ENCODE measurements at places on chromosomes 4 and X.

GRCh38 chr4:8176547-8177399, 18.2 kb upstream of the ABLIM2 start:
- H3K27ac ChIP-seq, result no peak overlapping the region
- no peak for DNase-seq
- H3K4me3 ChIP-seq, result no peak overlapping the region
- H3K4me1 ChIP-seq, result peaks cover 7% of the 10 kb centered on the region
- H3K27me3 ChIP-seq, result no peaks in the 10 kb centered on the region
- no peaks in the 10 kb centered on the region for H3K36me3 ChIP-seq

GRCh38 chr4:100754751-100755150, 236.9 kb upstream of the EMCN start:
- no peak overlapping the region for H3K4me3 ChIP-seq
- H3K4me1 ChIP-seq, result no peaks in the 10 kb centered on the region
- no peaks in the 10 kb centered on the region for H3K36me3 ChIP-seq
- no peaks in the 10 kb centered on the region for H3K27me3 ChIP-seq
- H3K27ac ChIP-seq, result no peak overlapping the region

DNA sequence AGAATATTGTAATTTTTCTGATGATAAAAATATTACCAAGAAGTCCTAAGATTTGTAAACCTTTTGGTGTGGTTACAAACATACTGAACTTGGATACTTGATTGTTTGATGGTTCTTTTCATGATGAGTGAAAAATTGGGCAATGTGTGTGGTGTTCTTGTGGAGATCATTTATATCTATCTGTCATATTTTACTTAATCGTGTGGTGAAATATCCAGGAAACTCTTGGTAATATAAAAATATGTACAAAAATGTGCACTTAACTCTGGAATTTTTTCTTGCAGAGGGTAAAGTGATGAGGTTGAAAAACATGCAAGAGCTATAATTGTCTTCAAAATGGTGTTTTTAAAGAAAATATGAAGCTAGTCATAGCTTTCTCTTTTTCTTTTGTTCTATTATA, 2.8 kb downstream of the DCUN1D4 start:
- H3K4me1 ChIP-seq, result peaks cover 7% of the 10 kb centered on the region
- DNase-seq, result no peak
- H3K27me3 ChIP-seq, result no peaks in the 10 kb centered on the region

- no peaks in the 10 kb centered on the region for H3K36me3 ChIP-seq
- H3K4me1 ChIP-seq, result no peaks in the 10 kb centered on the region
- H3K27ac ChIP-seq, result no peak overlapping the region
- DNase-seq, result no peak
- no peak overlapping the region for H3K4me3 ChIP-seq
Measured at GRCh38 chrX:46404774-46405173, 140.4 kb downstream of the ZNF674 start.

- no peak for DNase-seq
- H3K4me3 ChIP-seq, result no peak overlapping the region
- H3K27ac ChIP-seq, result no peak overlapping the region
- no peaks in the 10 kb centered on the region for H3K36me3 ChIP-seq
- H3K4me1 ChIP-seq, result no peaks in the 10 kb centered on the region
Measured at GRCh38 chrX:101656817-101657216, 2.8 kb downstream of the ARMCX2 start.

DNA sequence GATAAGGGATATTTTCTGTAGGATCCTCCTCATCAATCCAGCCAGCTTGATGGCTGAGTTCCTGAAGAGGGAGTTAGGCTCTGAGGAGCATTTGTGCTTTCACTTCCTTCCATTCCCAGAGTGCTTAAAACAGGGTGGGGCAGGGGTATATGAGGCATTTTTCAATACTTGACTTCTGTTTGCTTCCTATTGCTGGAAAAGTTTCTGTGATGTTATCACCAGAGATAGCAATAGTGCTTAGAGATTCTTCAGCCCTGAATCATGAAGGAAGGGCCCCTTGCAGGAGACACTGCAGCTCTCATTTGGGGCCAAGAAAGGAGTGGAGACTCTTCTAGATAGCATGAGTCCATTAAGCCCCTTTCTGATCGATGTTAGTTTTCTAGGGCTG, 166.7 kb upstream of the RPS6KA3 start:
- DNase-seq, result no peak
- no peak overlapping the region for H3K27ac ChIP-seq
- H3K36me3 ChIP-seq, result no peaks in the 10 kb centered on the region

GRCh38 chr4:132276989-132277388, 872.1 kb upstream of the PCDH10 start:
- H3K4me1 ChIP-seq, result peaks cover 12% of the 10 kb centered on the region
- H3K36me3 ChIP-seq, result no peaks in the 10 kb centered on the region
- no peak overlapping the region for H3K4me3 ChIP-seq
- no peaks in the 10 kb centered on the region for H3K27me3 ChIP-seq
- DNase-seq, result no peak
- no peak overlapping the region for H3K27ac ChIP-seq

GRCh38 chrX:120111611-120112010, 4.1 kb downstream of the RHOXF1 start:
- no peak overlapping the region for H3K4me3 ChIP-seq
- no peak overlapping the region for H3K27ac ChIP-seq
- no peaks in the 10 kb centered on the region for H3K27me3 ChIP-seq
- H3K4me1 ChIP-seq, result no peaks in the 10 kb centered on the region

DNA sequence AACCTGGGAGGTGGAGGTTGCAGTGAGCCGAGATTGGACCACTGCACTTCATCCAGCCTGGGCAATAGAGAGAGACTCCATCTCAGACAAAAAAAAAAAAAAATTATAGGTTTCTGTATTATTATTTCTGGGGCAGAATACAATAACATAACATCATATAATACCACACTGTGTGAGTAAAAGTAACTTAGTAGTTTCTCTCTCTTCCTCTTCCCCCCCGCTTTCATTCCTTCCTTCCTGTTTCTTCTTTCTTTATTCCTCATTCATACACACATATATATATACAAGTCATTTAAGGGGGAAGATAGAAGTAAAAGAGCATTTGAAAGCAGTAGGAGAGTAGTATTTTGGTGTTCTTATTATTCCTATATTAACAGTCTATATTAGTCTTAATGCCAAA, 55.9 kb upstream of the FHDC1 start:
- DNase-seq, result no peak
- H3K27ac ChIP-seq, result no peak overlapping the region
- no peaks in the 10 kb centered on the region for H3K27me3 ChIP-seq
- H3K4me3 ChIP-seq, result no peak overlapping the region

Data from RWPE2 (cell line).